ENCODE measurements at places on chromosomes 5 and 9.

GRCh38 chr5:139312075-139312474 is 18.5 kb downstream of the MATR3 start:
- H3K4me3 ChIP-seq: no peak overlapping the region
- H3K4me1 ChIP-seq: peaks cover 93% of the 10 kb centered on the region
- H3K27me3 ChIP-seq: no peaks in the 10 kb centered on the region
- DNase-seq: no peak

DNA sequence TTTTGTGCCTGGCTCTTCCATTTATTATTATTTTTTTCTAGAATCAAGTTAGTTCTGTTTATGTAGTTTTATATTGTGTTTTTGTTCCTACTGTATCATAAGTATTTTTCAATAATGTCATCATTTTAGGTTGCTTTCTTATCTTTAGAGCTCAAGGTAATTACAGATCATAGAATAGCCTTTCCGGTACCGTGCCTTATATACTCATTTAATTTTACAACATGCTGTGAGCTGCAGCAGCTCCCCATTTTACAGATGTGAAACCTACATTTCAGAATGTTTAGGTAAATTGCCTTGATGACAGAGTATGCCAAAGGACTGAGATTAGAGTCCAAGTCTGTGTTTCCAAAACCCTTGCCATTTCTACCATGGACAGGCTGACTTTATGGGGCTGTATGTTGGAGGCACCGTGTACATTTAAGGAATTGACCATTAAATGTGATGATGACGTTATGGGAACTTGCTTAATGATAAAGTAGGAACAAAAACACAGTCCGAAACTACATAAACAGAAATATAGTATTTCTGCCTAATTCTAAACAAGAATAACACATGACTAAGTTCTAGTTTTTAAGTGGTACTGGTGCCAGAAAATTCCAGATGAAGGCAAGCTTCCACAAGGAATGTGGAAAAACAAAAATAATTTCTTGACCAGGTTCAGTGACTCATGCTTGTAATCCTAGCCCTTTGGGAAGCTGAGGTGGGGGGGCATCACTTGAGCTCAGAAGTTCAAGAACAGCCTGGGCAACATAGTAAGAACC is 97.7 kb downstream of the IQGAP2 start:
- no peaks in the 10 kb centered on the region for H3K36me3 ChIP-seq
- no peaks in the 10 kb centered on the region for H3K27me3 ChIP-seq
- H3K4me3 ChIP-seq: no peak overlapping the region
- H3K27ac ChIP-seq: no peak overlapping the region
- H3K4me1 ChIP-seq: no peaks in the 10 kb centered on the region
- no peak for DNase-seq

DNA sequence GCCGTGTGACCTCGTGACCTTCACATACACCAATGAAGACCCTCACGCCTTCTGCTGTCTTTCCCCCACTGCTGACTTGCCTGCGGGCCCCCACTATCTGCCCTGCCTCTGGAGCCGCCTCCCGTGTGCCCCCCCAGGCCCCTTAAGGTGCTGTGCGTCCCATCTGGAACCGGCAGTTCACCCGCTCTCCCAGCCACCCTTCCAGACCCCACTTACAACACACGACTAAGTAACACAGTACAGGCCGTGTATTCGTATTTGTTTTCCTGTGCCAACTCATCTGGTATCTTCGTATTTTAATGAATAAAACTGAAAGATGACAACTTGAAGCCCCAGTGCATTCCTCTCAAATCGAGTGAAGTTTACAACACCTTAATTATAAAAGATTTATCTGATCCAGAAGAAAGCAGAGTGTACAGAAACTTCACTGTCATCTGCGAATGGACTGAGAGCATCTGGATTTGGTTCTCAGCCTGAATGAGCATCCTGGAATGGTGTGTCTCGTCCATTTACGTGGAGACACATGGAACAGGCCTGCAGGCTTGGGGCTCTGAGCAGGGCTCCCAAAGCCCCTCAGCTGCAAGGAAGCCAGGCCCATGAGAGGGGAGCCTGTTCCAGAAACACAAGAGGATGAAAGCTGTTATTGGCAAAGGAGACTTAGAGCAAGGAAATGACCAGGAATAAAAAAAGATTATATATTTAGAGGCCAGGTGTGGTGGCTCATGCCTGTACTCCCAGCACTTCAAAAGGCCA is 21.9 kb upstream of the TERT start:
- no peak for DNase-seq
- H3K27me3 ChIP-seq: no peaks in the 10 kb centered on the region
- H3K27ac ChIP-seq: peak overlapping the region; percentile 29
- peaks cover 14% of the 10 kb centered on the region for H3K4me1 ChIP-seq

- no peak overlapping the region for H3K4me3 ChIP-seq
- no peak for DNase-seq
- H3K36me3 ChIP-seq: no peaks in the 10 kb centered on the region
- H3K27ac ChIP-seq: peak overlapping the region; percentile 40
- H3K27me3 ChIP-seq: no peaks in the 10 kb centered on the region
- peaks cover 14% of the 10 kb centered on the region for H3K4me1 ChIP-seq
These were observed 46.1 kb upstream of the RIC1 start for GRCh38 chr9:5582835-5583195.

DNA sequence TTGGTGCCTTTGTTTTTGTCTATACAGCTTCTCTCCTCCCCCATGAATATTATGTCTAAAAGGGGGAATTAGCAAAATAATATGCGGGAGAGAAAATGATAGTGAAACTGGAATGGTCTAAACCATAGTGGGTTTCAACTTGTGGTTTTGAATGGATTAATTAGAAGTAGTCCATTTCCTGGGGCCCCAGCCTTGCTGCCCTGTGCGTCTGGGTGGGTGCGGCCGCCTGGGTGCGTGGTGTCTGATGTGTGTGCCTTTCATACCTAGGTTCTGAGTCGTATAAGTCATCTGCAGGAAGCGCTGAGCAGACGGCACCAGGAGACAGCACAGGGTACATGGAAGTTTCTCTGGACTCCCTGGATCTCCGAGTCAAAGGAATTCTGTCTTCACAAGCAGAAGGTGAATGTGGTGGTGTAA is 120.0 kb upstream of the CACNA1B start:
- H3K4me1 ChIP-seq: peaks cover 24% of the 10 kb centered on the region
- DNase-seq: no peak
- H3K27me3 ChIP-seq: no peaks in the 10 kb centered on the region
- no peak overlapping the region for H3K27ac ChIP-seq
- H3K4me3 ChIP-seq: no peak overlapping the region

DNA sequence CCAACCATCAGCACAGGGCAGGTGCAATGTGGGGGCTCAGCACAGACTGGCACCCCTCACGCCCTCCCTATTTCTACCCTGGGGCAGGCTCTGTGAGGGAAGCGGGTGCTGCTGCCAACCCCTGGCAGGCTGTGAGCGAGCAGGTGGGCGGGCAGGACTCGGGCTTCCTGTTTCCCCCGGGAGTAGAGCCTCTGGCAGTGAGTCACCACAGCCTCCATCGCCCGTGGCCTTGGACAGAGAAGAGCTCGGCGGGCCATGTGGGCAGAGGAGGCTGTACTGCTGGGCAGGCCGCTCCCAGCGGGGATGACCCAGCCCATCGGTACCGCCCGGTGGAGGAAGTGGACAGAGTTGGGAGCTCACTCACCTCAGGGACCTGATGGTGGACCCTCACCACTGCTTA is 16.6 kb downstream of the KCNT1 start:
- peaks cover 97% of the 10 kb centered on the region for H3K27me3 ChIP-seq
- H3K27ac ChIP-seq: no peak overlapping the region
- H3K4me1 ChIP-seq: no peaks in the 10 kb centered on the region
- H3K36me3 ChIP-seq: no peaks in the 10 kb centered on the region

- peaks cover 60% of the 10 kb centered on the region for H3K4me1 ChIP-seq
- no peaks in the 10 kb centered on the region for H3K27me3 ChIP-seq
- H3K36me3 ChIP-seq: no peaks in the 10 kb centered on the region
- H3K27ac ChIP-seq: peak overlapping the region; percentile 91
- DNase-seq: no peak
- no peak overlapping the region for H3K4me3 ChIP-seq
These were observed 1.5 kb upstream of the IL17B start for GRCh38 chr5:149380466-149381121.

- DNase-seq: no peak
- H3K27me3 ChIP-seq: no peaks in the 10 kb centered on the region
- peak overlapping the region; percentile 16 for H3K27ac ChIP-seq
These were observed 9.3 kb upstream of the PTPN3 start for GRCh38 chr9:109507421-109507838.

DNA sequence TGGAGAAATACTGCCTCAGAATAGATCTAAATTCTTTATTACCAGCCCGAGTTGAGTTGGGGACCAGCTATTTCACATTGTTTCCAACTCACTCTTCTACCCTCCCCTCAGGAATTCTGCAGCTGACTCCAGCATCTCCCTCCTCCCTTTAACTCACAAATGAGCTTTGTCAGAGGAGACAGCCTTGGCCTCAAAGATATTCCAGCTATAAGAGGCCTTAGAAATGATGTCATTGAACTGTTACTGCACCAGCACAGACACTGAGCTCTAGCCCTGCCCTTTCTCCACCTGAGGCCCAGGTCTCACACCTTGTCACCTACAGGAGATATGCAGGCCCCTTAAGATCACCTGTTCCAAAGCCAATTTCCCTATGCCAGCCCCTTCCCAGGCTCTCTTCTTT is 78.4 kb upstream of the ATP10B start:
- H3K27me3 ChIP-seq: no peaks in the 10 kb centered on the region
- peaks cover 16% of the 10 kb centered on the region for H3K4me1 ChIP-seq
- no peak overlapping the region for H3K27ac ChIP-seq
- H3K4me3 ChIP-seq: no peak overlapping the region
- DNase-seq: no peak

DNA sequence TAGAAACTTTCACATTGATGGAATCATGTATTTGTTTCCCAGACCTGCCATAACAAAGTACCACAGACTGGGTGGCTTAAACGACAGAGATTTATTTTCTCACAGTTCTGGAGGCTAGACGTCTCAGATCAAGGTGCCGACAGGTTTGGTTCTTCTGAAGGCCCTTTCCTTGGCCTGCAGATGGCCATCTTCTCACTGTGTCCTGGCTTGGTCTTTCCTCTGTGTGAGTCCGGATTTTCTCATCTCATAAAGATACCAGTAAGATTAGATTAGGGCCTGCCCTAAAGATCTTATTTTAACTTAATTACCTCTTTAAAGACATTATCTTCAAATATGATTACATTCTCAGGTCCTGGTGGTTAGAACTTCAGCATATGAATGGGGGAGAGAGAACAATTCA is 5.8 kb downstream of the USP20 start:
- no peaks in the 10 kb centered on the region for H3K27me3 ChIP-seq
- peaks cover 42% of the 10 kb centered on the region for H3K4me1 ChIP-seq
- H3K4me3 ChIP-seq: no peak overlapping the region
- no peak overlapping the region for H3K27ac ChIP-seq
- DNase-seq: no peak

DNA sequence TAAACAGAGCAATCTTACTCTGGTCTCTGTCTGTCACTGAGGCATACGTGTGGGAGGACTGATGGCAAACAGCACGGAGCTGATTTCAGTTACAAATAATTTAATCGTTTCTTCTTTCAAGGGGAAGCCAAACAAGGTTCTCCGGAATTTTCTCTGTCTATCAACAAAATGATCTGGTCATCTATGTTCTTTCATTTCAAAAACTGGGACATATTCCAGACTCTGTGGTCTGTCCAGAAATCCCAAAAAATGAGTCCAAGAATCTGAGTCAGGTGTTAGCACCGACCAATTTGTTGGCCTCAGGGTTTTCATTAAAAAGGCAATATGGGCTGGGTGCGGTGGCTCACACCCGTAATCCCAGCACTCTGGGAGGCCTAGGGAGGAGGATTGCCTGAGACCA is 69.9 kb upstream of the ZNF608 start:
- no peaks in the 10 kb centered on the region for H3K27me3 ChIP-seq
- H3K36me3 ChIP-seq: no peaks in the 10 kb centered on the region
- H3K27ac ChIP-seq: no peak overlapping the region
- H3K4me1 ChIP-seq: peaks cover 9% of the 10 kb centered on the region

GRCh38 chr5:26569241-26569928 is 469.0 kb downstream of the CDH9 start:
- no peaks in the 10 kb centered on the region for H3K4me1 ChIP-seq
- H3K27me3 ChIP-seq: no peaks in the 10 kb centered on the region
- no peak for DNase-seq

DNA sequence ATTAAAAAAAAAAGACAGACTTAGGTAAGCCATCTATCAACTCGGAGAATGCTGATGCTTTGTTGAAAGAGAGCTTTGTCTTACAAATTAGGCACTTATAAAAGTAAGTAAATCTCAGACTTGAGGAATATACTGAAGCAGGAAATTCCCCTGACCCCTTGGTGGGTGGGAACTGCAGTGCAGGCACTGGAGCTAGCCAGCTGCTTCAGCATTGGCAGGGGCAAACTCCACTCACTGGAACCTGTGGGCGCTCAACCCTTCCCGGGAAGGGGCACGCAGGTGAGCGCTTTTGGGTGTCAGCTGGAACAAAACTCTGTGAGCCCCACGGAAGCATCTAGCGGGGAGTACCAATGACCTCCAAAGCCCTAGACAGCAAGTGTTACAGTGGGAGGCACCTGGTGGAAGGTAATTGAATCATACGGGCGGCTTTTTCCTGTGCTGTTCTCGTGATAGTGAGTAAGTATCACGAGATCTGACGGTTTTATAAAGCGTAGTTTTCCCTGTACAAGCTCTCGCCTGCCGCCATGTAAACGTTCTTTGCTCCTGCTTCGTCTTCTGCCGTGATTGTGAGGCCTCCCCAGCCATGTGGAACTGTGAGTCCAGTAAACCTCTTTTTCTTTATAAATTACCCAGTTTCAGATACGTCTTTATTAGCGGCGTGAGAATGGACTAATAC is 628.0 kb upstream of the CDH18 start:
- no peak for DNase-seq
- no peak overlapping the region for H3K27ac ChIP-seq
- no peak overlapping the region for H3K4me3 ChIP-seq
- no peaks in the 10 kb centered on the region for H3K4me1 ChIP-seq
- H3K27me3 ChIP-seq: no peaks in the 10 kb centered on the region

- H3K4me1 ChIP-seq: no peaks in the 10 kb centered on the region
- H3K27me3 ChIP-seq: no peaks in the 10 kb centered on the region
- H3K27ac ChIP-seq: no peak overlapping the region
These were observed 421.9 kb upstream of the FTMT start for GRCh38 chr5:121429761-121430160.

- no peak overlapping the region for H3K27ac ChIP-seq
- DNase-seq: no peak
- H3K4me1 ChIP-seq: peaks cover 45% of the 10 kb centered on the region
These were observed 23.9 kb downstream of the LARP1 start for GRCh38 chr5:154779105-154779504.

DNA sequence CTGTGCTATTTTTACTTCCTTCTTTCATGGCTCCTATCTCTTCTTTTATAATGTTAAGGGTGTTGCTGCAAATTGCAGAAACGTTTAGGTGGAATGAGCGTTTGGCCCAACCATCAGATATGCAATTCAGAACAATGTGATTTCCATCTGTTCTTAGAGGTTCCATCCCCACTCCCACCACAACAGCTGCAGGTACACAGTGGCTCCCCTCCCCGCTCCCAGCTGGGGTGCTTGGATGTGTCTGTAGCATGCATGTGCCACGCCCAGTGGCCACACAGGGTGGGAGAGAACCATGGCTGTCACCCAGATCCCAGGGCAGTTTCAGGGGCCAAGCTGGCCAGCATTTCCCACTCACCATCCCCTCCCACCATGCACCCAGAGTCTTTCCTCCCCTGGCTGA is 62.2 kb downstream of the ACTL7B start:
- H3K4me1 ChIP-seq: no peaks in the 10 kb centered on the region
- no peaks in the 10 kb centered on the region for H3K27me3 ChIP-seq
- H3K4me3 ChIP-seq: no peak overlapping the region
- H3K27ac ChIP-seq: no peak overlapping the region
- H3K36me3 ChIP-seq: no peaks in the 10 kb centered on the region

- H3K36me3 ChIP-seq: peaks cover 23% of the 10 kb centered on the region
- no peaks in the 10 kb centered on the region for H3K4me1 ChIP-seq
- DNase-seq: no peak
- H3K27me3 ChIP-seq: no peaks in the 10 kb centered on the region
- H3K27ac ChIP-seq: no peak overlapping the region
- no peak overlapping the region for H3K4me3 ChIP-seq
These were observed 24.2 kb downstream of the PPIC start for GRCh38 chr5:123012321-123012720.

Data from esophagus squamous epithelium (tissue), 5 donors.